Heart right ventricle (tissue), 16 donors: ENCODE measurements at places on chromosomes 5 and 9. TPM values are rescaled to one million over a fixed set of nuclear protein-coding genes. Genes with fewer than 3 reads are reported as not detected.

DNA sequence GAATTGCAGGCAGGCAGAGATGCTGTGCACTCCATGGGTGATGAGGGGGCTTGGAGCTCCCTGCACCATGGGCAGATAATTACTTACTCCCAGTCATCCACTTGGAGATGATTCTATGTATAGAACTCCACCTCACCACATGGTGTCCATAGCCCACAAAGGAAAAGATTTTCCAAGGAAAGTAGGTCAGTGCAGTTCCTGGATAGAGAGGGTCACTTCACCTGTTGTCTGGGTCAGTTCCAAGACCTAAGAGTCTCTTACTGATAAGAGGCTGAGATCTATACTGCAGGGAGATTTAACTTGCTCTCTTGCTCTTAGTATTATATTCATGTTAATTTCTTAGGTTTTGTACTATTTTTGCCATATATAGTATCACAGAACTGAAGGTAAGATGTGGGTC is 113.9 kb upstream of the BRINP1 start:
- DNase-seq = no peak

Gene PAEP
- not detected for total RNA-seq

- DNase-seq = no peak
Measured at GRCh38 chr9:18459962-18460584, 13.9 kb upstream of the ADAMTSL1 start.

DNA sequence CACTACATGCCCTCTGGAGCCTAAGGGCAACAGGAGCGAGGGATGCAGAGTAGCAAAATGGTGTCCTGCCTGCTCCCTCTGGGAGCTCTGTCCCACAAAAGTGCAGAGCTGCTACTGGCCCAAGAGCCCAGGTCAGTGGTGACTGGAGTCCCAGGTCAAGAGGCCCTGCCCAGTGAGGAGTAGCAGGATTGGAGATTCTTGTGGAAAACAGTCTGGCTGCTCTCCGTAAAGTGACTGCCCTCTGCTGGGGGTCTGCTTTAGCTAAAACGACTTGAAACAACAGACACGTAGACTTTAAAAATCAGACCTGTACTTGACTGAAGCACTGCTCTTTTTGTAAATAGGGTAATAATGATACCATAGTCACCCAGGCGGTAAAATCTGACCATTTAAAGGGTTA is 917.0 kb downstream of the MAT2B start:
- DNase-seq = no peak

DNA sequence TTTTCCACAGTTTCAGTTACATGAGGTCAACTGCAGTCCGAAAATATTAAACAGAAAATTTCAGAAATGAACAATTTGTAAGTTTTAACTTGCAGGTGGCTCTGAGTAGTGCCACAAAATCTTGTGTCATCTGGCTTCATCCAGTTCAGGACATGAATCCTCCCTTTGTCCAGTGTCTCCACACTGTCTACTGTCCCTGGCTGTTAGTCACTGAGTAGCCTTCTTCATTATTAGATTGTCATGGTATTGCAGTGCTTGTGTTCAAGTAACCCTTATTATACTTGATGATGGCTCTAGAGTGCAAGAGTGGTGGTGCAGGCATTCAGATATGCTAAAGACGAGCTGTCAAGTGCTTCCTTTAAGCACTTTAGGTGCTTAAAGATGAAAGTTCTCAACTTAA is 65.3 kb downstream of the CFAP95 start:
- no peak for DNase-seq

Gene OR13C8
- not detected for total RNA-seq

DNA sequence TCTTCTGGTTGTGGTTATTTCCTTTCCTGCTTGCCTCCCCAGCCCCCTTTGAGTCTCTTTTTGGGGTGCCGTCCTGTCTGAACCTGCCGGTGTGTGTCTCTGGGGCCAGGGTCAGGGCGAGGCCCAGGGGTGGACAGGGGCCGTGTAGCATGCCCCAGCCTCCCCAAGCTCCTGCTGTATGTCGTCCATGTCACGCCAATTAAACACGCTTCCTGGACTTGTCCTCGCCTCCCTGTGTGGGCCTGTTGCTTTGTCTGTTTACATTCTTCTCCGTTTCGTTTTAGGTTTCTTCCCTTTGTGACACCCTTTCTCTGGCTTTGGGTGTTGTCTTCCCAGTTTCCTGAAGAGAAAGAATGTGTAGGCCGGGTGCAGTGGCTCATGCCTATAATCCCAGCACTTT is 28.5 kb upstream of the HMCN2 start:
- DNase-seq = no peak

DNA sequence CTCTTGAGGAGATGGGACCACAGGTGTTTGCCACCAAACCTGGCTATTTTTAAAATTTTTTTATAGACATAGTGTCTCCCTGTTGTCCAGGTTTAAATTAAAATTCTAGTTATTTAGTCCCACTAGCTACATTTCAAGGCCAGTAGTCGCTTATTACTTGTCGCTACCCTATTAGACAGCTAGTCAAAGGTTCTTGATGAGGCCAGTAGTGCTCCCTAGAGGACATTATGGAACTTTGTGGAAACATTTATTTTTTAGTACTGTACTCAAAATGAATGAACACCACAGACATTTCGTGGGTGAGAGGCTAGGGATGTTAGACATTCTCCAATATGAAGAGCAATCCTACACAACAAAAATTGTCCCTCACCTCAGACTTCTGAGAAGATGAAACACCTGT is 14.4 kb upstream of the GRXCR2 start:
- DNase-seq = no peak

GRCh38 chr5:98173334-98173733 is 600.1 kb upstream of the RGMB start:
- DNase-seq = no peak

Gene N4BP3
- 1.1 TPM for total RNA-seq

GRCh38 chr9:110669433-110669832 is 842 bp downstream of the MUSK start:
- no peak for DNase-seq

- no peak for DNase-seq
Measured at GRCh38 chr5:68739752-68740151, 354.1 kb upstream of the SLC30A5 start.

- DNase-seq = no peak
Measured at GRCh38 chr5:137515238-137515637, 16.1 kb upstream of the SPOCK1 start.

Gene TAS2R1
- not detected for total RNA-seq

DNA sequence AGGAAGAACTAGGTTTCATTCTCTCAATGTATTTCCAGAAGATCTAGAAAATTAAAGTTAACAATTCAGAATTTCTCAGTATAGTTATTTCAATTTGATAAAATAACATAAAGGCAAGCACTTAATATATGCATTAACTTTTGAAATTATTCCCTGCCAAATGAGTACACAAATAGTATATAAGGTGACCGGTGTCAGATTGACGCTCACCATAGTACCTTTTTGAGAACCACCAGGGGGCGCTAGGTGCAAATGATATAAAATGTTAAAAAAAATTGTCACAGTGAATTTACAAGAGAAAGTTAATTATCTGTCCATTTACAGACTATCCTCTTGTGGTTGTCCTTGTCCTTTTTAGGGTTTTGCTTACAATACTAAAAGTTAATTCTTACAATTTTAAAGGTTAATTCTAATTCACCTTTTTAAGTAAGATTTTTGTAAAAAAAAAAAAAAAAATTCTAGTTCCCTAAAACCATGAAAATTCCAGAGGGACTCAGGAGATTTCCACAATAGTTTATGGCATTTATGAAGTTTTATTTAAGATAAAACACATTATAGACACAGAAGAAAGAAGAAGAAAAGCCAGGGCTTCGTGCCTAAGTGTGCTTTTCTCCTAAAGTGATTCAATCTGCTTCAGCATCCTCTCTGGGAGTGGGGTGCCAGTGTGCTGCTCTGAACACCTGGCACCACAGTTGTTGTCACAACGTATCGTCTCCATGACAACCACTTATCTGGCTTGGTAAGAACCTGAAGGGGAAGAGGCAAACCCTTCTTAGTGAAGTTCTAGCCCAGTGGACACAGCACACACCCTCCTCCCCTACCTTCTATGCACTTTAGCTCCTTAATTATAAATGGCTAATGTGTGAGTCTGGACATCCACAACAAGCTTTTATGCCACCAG is 1.7 kb downstream of the ADAMTS16 start:
- DNase-seq = no peak

- no peak for DNase-seq
Measured at GRCh38 chr5:32051796-32052195, 122.3 kb downstream of the GOLPH3 start.

Gene AFAP1L1
- total RNA-seq = 46.6 TPM

GRCh38 chr9:108639696-108640095 is 216.1 kb downstream of the ACTL7B start:
- DNase-seq = no peak

Gene WNK2
- 170 TPM for total RNA-seq

Gene SAPCD2
- total RNA-seq = 0.11 TPM

DNA sequence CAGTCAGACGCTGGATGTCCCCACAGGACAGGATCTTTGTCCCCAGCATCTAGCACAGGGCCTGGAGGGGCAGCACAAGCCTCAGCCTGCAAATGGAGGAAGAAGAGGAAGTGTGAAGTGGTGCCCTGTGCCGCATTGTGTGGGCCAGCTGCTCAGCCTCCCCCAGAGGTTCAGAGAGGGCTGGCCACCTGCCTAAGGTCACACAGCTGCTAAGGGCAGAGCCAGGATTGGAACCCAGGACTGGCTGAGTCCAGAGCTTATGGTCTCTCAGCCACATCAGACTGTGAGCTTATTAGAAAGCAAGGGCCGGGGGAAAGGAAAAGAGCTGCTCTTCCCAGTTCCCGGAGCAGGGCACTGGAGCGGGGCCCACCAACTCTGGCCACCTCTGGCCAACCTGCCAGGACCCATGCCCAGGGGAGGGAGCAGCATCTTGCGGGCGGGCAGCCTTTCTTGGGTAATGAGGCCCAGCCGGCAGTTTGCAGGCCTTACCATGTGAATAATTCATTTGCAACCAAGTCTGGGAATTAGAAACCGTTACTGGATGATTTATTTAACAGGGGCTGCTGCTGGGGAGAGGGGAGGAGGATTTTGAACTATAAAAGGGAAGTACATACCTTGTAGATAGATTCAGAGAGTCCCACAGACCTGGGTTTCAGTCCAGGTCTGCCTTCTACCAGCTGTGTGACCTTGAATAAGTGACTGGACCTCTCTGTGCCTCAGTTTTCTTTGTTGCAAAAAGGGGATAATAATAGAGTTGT is 11.6 kb upstream of the CRB2 start:
- no peak for DNase-seq

DNA sequence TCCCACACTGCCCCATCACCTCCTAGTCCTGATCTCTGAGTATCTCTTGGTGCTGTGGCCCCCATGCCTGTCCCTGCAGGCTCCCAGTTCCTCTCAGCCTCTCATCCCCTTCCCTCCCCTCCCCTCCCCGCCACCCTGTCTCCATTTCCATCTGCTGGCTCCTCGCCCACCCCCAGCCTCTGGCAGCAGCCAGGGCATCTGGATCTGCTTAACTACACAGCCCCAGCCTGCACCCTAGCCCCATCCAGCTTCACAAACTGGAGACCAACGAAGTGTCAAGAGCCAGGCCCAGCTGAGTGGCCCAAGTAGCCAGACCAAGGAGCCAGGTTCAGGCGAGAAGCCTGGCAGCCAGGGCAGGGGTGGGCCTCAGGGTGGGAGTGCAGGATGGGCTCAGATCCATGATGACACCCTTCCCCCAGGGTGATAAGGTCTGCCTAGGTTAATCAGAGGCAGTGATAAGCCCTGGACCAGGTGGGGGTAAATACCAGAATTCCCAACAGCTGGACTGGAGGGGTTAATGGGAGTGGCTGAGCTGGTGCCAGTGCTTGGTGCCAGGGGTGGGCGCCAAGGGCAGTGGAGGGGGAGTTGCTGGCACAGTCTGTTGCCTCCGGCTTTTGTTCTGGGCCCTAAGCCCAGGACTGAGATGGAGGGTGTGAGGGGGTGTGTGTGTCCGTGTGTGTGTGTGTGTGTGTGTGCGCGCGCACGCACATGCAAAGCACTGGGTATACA is 2.5 kb downstream of the IL11RA start:
- DNase-seq = peak; percentile 79

Gene SLC6A7
- not detected for total RNA-seq

Gene GAPT
- total RNA-seq = 0.69 TPM

GRCh38 chr5:53030893-53031292 is 41.7 kb downstream of the ITGA2 start:
- DNase-seq = no peak

DNA sequence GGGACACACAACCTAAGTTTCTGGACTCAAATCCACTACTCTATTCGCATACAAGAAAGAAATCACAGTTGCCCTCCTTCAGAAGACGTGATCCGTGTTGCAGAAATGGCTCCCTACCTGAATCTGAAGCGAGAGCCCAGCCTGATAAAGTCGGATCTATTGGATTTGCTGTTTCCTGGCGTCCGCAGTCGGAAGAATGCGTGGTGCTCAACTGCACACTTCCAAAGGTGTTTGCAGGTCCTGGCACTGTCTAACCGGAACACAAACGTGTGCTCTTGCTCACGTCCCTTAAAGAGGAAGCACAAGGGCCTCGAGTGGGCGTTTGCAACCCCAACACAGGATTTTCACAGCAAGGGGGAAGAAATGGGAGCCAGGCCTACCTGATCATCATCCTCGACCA is 65.5 kb downstream of the EPB41L4B start:
- no peak for DNase-seq

Gene NTRK2
- 2.6 TPM for total RNA-seq

DNA sequence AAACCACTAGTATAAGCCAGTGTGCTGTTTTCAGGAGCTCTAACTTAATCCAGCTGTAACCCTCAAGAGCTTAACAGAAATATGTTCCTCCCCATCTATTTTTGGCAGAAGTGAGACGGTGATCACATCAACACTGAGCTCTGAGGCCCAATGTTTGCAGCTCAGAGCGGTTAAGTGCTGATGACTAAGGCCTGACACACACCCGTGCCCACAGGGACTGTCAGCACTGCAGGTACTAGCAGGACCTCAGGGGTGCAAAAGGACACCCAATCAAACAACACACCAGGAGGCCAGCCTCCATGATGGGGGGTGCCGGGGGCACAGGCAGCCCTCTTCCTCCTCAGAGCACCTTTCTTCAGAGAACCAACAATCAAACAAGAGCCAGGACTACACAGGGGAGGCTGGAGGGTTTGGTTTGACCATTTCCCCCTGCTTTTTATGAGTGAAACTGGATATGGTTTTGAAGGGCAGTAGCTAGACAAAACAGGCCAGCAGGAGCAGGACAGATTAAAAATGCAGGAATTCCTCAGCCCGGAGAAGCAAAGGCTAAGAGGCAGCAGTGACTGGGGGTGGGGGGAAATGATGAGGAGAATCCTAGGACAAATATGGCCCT is 61.3 kb downstream of the RAPGEF1 start:
- peak; percentile 66 for DNase-seq

- no peak for DNase-seq
Measured at GRCh38 chr9:130215341-130216119, 43.3 kb downstream of the NCS1 start.

DNA sequence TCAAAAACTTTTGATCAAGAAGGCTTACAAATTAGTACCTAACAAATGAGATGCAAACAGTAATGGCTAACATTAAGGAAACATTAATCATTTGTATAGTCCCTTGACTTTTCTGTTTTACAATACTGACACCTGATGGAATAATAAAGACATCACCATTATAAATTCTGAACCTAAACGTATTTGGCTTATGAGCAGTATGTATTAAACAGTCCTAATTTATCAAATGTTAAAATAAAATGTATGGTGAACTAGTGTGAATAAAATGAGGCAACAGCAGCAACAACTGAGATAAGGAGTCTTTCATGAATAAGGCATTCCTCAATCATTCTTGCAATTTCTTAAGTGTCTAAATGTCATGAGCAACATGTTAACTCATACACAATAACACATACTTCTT is 6.0 kb downstream of the PUM3 start:
- DNase-seq = no peak
